ENCODE measurements at places on chromosomes 6 and 20. TPM values are rescaled to one million over a fixed set of nuclear protein-coding genes. Genes with fewer than 3 reads are reported as not detected.
A peak's percentile ranks its signal among the peaks of the same experiment; 100 is the strongest.

The WDR46 gene
- total RNA-seq: 69.4 TPM

DNA sequence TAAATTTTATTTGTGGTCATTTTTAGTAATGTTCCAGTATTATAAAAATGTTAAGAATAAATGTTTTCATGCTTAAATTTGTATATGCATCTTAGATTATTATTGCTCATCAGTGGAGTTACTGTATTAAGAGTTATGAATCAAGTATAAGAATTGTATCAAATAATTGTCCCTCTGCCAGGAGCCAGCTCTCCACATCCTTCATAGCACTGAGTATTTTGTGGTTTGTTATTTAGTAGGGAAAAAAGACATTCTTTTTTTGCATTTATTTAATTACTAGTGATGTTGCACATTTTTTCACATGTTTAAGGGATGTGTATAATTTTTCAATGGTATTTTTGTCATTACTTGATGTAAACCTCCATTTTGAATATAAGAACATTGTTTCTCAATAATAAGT is 102.0 kb downstream of the ADGRB3 start:
- H3K36me3 ChIP-seq: no peaks in the 10 kb centered on the region
- peaks cover 6% of the 10 kb centered on the region for H3K4me1 ChIP-seq
- no peak overlapping the region for H3K27ac ChIP-seq
- H3K4me3 ChIP-seq: no peak overlapping the region

The SEMG1 gene
- not detected for total RNA-seq

DNA sequence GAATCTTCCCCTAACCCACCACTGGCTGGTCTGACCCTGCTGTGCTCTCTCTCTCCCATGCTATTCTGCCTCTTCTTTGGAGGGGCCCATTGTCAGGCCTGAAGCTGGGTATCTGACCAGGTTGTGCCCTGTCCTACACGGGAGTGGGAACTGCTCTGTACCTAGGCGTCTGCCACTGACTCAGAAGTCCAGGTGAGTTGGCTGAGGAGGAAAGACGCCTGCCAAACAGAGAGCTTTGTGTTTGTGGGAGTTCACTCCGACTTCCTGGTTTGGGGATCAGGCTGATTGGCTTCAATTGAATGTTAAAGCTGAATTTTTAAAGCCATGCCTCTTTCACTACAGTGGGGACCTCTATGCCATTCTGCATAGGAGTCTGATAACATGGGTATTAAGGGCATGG is 136.0 kb downstream of the CCDC170 start:
- peaks cover 19% of the 10 kb centered on the region for H3K27me3 ChIP-seq
- H3K4me1 ChIP-seq: peaks cover 23% of the 10 kb centered on the region
- no peak overlapping the region for H3K4me3 ChIP-seq
- no peaks in the 10 kb centered on the region for H3K36me3 ChIP-seq
- no peak overlapping the region for H3K27ac ChIP-seq
- DNase-seq: no peak

The SPAG4 gene
- 6.9 TPM for total RNA-seq

GRCh38 chr20:63501818-63502670 is 3.2 kb upstream of the EEF1A2 start:
- DNase-seq: no peak
- peaks cover 17% of the 10 kb centered on the region for H3K27me3 ChIP-seq
- no peak overlapping the region for H3K27ac ChIP-seq

DNA sequence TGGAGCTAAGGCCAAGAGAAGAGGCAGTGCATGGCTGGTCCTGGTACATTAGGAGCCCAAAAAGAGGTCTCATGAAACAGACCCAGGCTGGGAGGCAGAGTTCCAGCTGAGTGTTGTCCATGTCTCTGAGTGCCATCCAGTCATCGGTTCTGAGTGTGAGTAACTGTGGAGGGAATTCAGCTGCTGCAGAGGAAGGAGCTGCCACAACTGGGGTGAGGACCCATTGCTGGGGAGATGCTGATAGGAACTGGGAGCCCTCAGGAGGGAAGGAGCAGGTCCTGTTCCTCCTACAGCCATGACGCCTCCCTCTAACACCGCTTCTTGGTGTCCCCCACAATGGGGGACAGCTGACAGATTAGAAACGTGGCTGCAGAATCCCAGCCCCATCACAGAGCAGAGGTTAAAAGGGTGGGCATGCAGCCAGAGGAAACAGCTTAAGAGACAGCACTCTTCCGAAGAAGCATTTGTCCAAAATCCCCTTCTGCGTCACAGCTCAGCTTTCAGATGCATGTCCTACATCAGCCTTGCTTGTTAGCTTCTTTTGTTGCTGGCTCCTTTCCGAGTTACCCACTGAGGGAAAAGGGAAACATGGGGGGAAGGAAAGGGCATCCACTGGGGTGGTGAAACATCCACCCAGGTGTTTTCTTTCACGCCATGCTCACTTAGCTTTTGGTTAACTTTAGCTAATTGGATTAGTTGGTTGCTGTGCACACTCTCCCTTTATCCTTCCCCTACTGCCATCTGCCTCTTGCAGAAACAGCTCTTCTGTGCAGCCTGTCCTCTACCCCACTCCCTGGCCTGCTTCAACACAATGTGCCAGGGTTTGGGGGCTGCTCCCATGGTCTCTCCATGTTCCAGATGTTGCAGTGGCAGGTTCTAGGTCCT is 239.2 kb downstream of the SYNDIG1 start:
- no peaks in the 10 kb centered on the region for H3K4me1 ChIP-seq
- H3K36me3 ChIP-seq: no peaks in the 10 kb centered on the region

- H3K27me3 ChIP-seq: peaks cover 6% of the 10 kb centered on the region
- no peaks in the 10 kb centered on the region for H3K4me1 ChIP-seq
- H3K27ac ChIP-seq: no peak overlapping the region
- H3K36me3 ChIP-seq: no peaks in the 10 kb centered on the region
- peak; percentile 44 for DNase-seq
- H3K4me3 ChIP-seq: no peak overlapping the region
Measured at GRCh38 chr20:48467622-48468021, 360.2 kb downstream of the PREX1 start.

DNA sequence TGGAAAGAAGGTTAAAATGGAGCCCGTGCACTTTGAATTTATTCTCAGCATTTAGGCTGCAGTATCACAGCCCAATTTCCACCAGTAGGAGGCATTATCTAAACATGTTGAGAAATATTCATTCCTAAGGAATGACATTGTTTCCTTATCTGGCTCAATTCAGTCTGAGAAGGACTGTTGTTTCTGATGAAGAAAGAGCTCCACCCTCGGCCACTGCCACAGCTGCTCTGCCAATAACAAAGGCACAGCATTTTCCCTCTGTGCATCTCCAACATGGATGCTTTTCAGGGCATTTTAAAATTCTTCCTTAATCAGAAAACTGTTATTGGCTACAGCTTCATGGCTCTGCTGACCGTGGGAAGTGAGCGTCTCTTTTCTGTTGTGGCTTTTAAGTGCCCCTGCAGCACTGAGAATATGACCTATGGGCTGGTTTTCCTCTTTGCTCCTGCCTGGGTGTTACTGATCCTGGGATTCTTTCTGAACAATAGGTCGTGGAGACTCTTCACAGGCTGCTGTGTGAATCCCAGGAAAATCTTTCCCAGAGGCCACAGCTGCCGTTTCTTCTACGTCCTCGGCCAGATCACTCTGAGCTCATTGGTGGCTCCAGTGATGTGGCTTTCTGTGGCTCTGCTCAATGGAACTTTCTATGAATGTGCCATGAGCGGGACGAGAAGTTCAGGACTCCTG is at the start of gene CALHM5:
Gene CALHM5 (plus strand): TSS at position 216 of the 687 bp plus-strand sequence. CDS start 58 bp downstream, at position 274.
- H3K27ac ChIP-seq: no peak within 1 kb of the TSS
- no peak for DNase-seq
- H3K4me1 ChIP-seq: no peaks in the 10 kb centered on the region
- H3K27me3 ChIP-seq: no peaks in the 10 kb centered on the region
- no peaks in the 10 kb centered on the region for H3K36me3 ChIP-seq

The VWA7 gene
- total RNA-seq: 1.5 TPM

DNA sequence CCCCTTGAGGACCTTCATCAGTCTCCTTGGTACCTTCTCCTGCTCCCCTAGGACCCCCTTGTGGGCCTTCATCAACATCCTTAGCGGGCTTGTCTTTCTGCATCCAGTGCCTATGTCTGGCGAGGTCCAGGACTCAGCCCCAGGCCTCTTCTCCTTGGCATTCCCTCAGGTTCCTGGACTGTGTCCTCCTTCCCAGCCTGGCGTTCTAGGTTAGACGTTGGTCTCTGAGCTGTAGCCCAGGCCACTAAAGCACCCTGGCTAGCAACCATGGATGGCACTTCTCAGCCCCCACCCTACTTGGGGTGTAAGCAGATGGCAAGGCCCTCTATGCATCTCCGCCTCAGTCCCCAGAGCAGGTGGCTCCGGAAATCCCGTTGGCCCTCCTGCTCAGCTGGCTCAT is 51.5 kb upstream of the NNAT start:
- no peak overlapping the region for H3K4me3 ChIP-seq
- no peaks in the 10 kb centered on the region for H3K36me3 ChIP-seq
- no peak overlapping the region for H3K27ac ChIP-seq
- no peaks in the 10 kb centered on the region for H3K4me1 ChIP-seq
- peaks cover 14% of the 10 kb centered on the region for H3K27me3 ChIP-seq

The SSTR4 gene
- not detected for total RNA-seq

DNA sequence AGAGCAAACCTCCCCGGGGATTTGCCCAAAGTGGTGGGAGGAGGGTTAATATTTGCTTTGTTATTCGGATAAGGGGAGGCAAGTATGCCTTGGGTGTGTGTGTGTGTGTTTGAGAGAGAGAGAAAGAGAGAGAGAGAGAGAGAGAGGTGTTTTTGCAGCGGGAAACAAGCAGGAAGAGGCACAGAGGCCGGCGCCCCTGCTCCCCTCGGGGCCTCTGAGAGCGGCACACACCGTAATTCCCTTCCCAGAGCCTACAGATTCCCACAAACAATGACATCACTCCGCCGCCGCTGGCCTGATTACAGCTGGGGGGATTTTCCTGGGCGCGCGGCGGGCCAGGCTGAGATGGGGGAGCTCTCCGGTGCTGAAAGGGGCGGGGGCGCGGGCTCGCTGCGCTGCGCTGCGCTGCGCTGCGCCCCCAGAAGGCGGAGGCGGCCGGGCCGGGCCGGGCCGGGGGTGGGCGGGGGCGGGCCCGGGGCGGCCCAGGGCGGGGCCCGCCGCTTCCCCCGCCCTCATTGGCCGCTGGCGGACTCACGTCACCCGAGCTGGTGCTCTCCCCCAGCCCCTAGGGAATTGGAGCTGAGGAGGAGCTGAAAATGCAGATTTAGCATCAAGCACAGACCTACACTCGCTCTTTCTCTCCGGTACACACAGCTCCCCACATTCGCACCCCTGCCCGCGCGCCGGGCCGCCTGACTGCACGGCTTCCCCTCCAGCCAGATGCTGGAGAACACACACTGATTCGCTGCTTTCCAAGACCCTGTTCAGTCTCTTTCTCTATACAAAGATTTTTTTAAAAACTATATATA is at the start of gene PCSK2:
Gene PCSK2 (plus strand): TSS at position 631 of the 809 bp plus-strand sequence. CDS start 266 bp downstream, outside the sequence.
- H3K27ac ChIP-seq: no peak within 1 kb of the TSS
- no peak within 1 kb of the TSS for H3K4me3 ChIP-seq
- DNase-seq: peak; percentile 15
- H3K27me3 ChIP-seq: peaks cover 54% of the 10 kb centered on the region
- H3K4me1 ChIP-seq: peaks cover 3% of the 10 kb centered on the region
- H3K36me3 ChIP-seq: no peaks in the 10 kb centered on the region

DNA sequence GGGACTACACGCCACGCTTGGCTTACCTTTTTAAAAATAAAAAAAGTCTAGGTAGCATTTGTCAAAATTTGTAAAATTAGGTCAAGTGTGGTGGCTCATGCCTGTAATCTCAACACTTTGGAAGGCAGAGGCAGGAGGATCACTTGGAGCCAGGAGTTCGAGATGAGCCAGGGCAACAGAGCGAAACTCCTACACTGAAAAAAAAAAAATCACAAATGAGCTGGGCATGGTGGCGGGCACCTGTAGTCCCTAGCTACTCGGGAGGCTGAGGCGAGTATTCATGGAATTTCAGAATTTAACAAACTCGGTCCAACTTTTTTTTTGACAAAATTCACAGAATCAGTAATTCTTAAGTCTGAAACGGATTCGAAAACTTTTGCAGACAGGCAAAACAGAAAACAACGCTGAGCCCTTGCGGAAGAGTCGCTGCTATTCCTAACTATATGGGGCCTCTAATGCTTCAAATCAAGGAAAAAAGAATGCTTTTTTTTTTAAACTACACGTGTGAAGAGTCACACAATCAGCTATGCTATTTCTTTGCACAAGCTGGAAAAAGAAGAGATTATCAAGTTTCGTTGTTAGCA is 62.9 kb downstream of the GTF2H5 start:
- H3K36me3 ChIP-seq: no peaks in the 10 kb centered on the region
- peak overlapping the region; percentile 86 for H3K4me3 ChIP-seq
- peak overlapping the region; percentile 88 for H3K27ac ChIP-seq

DNA sequence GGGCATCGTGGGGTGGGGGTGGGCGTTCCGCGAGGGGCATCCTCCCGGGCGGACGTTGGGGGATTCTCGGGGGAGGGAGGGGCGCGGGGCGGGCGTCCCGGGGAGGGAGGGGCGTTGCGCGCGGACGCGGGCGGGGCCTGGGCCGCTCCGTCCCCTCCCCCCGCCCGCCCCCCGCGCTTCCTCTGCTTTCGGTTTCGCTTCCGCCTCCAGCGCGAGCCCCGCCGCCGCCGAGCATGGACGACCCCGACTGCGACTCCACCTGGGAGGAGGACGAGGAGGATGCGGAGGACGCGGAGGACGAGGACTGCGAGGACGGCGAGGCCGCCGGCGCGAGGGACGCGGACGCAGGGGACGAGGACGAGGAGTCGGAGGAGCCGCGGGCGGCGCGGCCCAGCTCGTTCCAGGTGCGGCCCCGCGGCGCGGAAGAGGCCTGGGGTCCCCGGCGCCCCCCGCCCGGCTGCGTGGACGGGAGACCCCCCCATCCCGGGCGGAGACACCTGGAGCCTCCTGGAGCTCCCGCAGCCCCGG is at the start of gene OGFR:
Gene OGFR (plus strand): TSS at position 209 of the 528 bp plus-strand sequence. CDS start 25 bp downstream, at position 234.
- H3K27ac ChIP-seq: peak within 1 kb of the TSS; percentile 88
- H3K4me1 ChIP-seq: peaks cover 21% of the 10 kb centered on the region
- H3K27me3 ChIP-seq: no peaks in the 10 kb centered on the region

DNA sequence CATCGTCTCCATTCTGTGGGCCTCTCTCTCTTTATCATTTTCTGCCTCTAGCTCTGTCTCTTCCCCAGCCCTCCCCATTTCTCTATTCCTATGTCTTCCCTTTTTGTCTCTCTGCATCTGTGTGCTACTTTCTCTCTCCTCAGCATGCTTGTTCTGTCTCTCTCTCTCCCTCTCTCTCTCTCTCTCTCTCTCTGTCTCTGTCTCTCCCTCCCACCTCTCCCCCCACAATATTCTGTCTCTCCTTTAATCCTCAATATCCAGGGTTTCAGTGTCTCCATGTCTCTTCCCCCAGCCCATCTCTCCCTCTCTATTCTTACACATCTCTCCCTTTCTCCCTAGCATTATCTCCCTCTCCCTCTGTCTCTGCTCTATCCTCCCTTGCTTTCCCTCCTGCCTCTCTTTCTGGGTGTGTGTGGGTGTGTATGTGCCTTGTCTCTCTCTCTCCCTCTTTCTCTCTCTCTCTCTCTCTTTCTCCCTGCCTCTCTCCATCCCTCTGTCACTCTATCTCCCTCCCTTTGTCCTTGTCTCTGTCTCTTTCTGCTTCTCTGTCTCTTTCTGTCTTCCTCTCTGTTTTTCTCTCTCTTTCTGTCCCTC is 76.9 kb upstream of the SIRPA start:
- H3K4me3 ChIP-seq: no peak overlapping the region
- peaks cover 34% of the 10 kb centered on the region for H3K27me3 ChIP-seq
- no peaks in the 10 kb centered on the region for H3K36me3 ChIP-seq
- no peak for DNase-seq
- peaks cover 9% of the 10 kb centered on the region for H3K4me1 ChIP-seq

The RNF146 gene
- 14.4 TPM for total RNA-seq

Measured in activated CD4-positive, alpha-beta T cell treated with anti-CD3 and anti-CD28 coated beads for 36 hours (primary cell).